ENCODE measurements at places on chromosomes 4 and X.

DNA sequence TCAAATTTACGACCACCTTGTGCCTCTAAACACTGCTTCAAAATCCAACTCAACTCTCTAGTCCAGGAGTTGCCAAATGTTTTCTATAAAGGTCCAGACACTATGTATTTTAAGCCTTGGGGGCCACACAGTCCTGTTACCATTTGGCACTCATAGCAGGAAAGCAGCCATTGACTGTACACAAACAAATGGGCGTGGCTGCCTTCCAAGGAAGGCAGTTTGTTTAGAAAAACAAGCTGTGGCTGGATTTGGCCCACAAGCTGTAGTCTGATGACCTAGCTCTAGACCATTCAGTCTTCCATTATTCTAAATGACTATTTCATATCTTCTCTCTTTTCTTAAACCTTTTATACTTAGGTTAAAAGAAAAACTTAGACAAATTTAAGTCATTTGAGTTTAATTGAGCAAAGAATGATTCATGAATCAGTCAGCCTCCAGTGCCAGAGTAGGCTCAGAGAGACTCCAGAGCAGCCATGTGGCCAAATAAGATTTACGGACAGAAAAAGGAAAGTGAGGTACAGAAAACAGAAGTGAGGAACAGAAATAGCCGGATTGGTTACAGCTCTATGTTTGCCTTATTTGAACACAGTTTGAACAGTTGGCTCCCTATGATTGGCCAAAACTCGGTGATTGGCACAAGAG, 825.8 kb upstream of the LCORL start:
- peak; percentile 1 for DNase-seq

DNA sequence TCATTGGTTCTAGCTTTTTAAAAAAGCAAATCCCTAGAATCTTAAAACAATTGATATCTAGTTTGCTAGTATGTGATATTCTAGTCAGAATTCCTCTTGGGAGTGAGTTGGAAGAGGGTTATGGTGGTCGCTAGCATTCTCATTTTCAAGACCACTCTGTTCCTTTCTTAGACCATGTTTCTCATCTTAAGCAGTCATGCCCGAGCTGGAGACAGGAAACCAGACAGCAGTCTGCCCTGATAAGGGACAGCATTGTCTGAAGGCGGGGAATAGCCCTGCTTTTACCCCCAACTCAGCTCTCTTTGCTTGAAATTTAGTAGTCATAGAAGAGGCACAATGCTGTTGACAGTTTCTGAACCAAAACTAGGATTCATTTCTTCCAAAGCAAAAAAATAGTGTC, 5.2 kb downstream of the KLF3 start:
- DNase-seq = peak; percentile 3

DNA sequence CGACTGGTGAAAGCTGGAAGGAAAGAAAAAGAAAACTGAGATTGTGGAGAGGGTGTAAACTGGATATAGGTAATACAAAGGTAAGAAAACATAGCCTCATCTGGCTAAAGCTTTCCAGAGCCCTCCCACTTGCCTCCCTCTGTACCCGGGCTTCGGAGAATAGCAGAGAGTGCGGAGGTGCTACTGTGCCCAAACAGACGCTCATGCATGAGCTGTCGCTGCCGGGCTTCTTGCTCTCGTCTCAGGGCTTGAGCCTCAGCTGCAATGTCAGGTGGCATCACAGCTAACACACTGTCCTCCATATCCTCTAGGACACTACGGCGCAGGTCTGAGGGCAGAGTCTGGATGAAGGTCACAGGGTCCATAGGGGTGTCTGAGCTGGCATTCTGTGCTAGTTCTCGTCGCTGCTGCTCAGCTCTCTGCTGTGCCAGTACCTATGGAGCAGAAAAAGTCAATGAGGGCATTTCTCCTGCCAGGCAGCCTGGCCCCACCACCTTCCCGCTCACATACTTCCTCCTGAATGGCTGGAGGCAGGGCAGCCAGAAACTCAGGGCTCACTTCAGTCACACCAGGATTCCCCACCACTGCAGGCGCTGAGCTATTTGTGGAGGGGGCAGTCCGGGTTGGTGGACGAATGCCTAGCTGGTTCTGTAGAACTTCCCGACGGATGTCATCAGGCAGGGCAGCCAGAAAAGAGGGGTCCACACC, 116.7 kb upstream of the HSD17B10 start:
- no peak for DNase-seq

DNA sequence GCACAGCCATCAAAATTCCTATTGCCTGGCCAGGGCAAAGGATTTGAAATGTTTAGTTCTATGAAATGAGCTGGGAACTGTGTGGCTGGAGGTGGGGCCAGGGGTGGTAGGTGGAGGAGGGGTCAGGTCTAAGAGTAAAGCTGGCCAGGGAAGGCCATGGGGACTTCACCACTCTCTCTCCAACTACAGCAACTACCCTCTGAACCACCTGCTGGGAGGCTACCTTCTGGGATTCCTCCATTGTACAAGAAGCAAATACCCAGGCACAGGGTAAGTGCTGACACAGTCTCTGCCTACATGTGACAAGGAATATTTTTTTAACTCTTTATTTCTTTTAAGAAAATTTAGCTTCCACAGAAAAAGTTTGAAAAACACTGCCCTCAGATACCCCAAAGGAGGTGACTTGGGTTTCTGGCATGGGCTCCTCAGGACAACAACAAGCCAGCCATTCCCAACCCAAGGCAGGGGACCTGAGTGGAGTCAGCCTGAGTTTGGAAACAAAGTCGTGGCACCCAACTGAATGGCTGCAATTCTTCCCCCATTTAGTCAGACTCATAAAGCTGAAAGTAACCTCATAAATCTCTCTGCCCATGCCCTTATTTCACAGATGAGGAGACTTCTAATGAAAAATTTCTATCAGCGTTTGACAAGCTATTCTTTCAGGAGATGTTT, 593.8 kb upstream of the DIPK2B start:
- no peak for DNase-seq

GRCh38 chr4:111113591-111113990, 490.7 kb upstream of the PITX2 start:
- no peak for DNase-seq

DNA sequence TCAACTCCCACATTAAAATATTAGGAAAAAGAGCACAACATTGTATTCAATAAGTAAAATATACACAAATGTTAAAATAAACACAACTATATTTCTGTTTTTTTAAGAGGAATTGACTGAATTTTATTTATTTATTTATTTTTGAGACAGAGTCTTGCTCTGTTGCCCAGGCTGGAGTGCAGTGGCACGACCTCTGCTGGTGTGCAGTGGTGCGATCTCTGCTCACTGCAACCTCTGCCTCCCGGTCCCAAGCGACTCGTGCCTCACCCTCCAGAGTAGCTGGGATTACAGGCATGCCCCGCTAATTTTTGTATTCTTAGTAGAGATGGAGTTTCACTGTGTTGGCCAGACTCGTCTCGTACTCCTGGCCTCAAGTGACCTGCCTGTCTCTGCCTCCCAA, 31.4 kb downstream of the TEX13A start:
- DNase-seq = no peak

Data from NCI-H69 (cell line).